ENCODE measurements at places on chromosomes 4 and X.

GRCh38 chr4:77092975-77093374 is 17.2 kb upstream of the CCNI start:
- no peak for DNase-seq

DNA sequence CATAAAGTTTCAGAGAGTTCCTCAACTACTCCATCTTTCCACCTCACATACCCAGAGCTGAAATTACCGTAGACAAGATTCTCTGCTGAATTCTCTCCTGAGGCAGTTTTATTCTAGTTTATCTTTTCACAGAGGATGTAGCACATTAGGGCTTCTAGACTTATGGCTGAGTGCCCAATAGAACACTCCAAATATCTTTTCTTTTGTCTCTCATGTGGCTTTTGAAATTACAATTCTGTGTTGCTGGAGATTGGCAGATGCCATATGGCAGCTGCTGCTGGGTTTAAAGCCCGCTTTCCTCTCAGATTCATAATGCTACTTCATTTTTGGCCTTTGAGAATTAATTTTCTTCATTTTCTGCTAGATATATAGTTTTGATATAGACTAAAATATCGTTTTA is 107.6 kb upstream of the BANK1 start:
- no peak for DNase-seq

- DNase-seq: no peak
These were observed 43.3 kb downstream of the CD40LG start for GRCh38 chrX:136691028-136691809.

GRCh38 chr4:113141901-113142346 is 92.5 kb downstream of the ANK2 start:
- DNase-seq: no peak

DNA sequence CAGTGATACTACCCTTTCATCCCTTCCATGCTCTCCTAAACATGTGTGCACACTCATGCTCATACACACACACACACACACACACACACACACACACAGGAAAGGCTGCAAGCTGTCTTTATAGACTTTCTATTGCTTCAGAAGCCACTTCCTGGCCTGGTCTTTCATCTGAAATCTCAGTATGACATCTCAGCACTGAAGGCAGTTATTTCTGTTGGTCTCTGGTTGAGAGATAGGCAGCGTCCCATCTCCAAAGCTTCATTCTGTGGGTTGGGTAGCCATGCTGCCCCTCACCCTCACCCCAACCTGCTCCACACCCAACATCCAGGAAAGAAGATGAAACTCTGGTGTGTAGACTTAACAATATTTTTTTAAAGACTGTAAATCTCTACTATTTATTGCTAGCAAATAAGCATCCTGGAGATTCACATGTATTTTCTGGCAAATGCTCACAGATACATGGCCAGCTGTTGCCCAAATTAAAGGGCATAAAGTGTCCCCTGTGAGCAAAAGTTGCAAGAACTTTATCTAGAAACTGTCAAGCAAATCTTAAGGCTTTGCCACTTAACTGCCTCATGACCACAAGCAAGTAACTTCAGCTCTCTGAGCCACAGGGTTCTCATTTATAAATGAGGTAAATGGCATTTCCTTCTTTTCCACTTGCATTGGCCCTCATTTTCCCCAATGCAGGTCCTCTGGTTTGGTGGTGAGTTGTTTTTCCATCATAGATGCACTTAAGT is 189.8 kb upstream of the AFF2 start:
- DNase-seq: peak; percentile 4

GRCh38 chr4:159540501-159540900 is 437.6 kb downstream of the RAPGEF2 start:
- no peak for DNase-seq

GRCh38 chrX:14030174-14030530 is 460 bp upstream of the GEMIN8 start:
- no peak for DNase-seq

GRCh38 chr4:82666970-82667665 is 105.3 kb upstream of the TMEM150C start:
- no peak for DNase-seq

GRCh38 chr4:54647070-54647469 is 10.7 kb upstream of the KIT start:
- DNase-seq: no peak

DNA sequence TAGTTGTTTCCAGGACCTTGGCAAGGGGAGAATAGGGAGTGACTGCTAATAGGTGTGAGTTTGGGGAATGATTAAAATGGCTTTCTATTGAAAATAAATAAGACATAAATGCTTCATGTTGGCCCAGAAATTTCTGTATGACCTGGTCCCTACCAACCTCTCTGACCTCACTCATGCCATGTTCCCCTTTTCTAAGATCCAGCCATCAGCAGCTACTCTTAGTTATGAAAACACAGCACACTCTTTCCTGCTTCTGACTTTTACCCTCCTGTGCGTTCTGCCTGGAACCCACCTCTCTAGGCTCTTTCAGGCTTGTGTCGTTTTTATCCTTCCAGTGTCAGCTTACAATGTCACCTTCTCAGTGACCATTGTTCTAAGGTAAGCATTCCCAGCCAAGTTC is 14.8 kb upstream of the CXCL5 start:
- DNase-seq: no peak

GRCh38 chr4:168622600-168622999 is 125.7 kb downstream of the PALLD start:
- DNase-seq: no peak

DNA sequence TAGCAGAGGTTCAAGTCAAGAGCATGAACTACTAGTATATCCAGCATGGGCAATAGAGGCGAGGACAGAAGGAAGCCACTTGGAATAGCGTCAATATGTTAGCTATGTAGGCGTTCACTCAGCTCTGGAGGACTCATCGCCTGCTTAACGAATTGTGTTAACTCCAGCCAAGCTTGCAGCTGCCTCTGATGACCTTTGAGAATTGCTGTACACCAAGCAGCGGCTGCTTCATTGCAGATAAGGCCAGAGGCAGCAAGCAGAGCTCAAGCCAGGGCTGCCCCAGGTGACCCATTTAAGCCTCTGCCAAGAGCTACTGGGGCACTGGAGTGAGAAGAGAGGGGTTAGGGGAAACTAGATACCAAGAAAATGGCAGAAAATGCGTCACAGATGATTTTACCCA is 160.2 kb upstream of the IGFBP7 start:
- DNase-seq: no peak

GRCh38 chr4:8366601-8367000 is 73.9 kb downstream of the ACOX3 start:
- no peak for DNase-seq

GRCh38 chrX:118455013-118455412 is 40.6 kb upstream of the DOCK11 start:
- no peak for DNase-seq

- DNase-seq: no peak
These were observed 52.1 kb downstream of the RTL5 start for GRCh38 chrX:72079607-72080006.

GRCh38 chrX:48179691-48180090 is 16.9 kb downstream of the SSX5 start:
- DNase-seq: no peak

- no peak for DNase-seq
These were observed 19.0 kb downstream of the GAB1 start for GRCh38 chr4:143355540-143356217.

GRCh38 chrX:72247206-72247942 is 8.5 kb upstream of the ERCC6L start:
- no peak for DNase-seq

DNA sequence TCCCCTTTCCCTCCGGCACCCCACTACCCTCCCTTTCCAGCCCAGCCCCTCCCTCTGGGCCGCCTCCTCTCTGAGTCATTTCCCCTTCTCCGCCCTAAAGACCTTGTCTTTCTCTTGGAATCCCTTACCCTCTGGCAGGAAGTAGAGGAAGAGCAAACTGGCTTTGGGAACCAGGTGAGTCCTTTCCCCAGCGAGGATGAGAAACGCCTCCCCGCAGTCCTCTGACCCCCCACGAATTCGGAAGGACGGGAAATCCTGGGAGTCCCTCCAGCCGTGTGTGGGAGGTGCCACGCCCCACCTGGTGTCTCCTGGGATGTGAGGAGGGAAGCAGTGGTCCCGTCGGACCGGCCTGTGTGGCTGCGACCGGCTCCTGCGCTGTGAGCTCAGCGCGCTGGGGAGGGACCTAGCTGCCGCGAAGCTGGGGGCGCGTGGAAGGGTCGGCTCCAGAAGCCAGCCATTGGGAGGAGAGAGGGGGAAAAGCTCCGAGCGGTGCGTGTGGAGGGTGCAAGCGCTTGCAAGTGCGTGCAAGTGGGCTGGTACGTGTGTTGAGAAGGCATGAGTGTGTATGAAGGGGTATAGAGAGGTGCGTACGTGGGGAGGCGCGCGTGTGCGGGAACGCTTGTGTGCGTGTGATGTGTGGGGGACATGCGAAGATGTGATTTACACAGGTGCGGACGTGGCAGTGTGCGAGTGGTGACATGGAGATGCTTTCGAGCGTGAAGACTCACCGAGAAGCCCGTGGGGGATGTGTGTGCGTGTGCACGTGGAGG is 46.3 kb downstream of the TEX13B start:
- DNase-seq: no peak

DNA sequence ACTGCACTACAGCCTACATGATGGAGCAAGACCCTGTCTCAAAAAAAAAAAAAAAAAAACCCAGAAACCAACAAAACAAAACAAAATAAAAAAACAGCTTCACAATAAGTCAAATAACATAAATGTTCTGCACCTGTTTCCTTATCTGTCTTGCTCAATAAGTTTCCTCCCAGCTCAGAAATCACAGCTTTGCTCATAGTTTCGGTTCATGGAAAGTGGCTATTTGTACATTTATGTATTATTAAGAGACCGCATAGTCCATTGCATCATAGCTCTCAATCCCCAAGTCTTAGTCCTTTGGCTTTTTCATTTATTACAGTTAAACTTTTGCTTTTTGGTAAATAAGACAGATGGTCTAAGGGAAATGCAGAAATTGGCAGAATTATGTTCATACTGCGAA is 24.4 kb upstream of the CFAP299 start:
- DNase-seq: no peak

GRCh38 chr4:180134091-180134866 is 2108.9 kb upstream of the TENM3 start:
- DNase-seq: no peak

- DNase-seq: no peak
These were observed 78.3 kb upstream of the EGFL6 start for GRCh38 chrX:13491061-13491460.

DNA sequence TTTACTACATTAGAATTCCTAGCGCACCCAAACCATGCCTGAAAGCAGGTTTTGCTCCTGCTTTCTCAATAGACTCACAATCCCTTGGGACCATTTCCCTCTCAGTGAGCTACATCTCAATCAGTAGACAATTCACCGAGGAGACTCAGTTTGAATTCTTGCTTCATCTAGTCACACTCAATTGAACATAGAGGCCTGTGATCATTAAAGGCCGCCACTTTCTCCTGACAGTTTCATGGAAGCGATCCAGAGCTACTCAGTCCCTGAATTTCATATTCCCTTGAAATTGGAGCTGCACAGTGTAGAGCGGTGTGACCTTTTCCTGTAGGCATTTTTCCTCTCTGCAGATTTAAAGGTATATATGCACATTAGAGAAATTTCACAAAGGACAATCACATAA is 193.9 kb upstream of the SPOCK3 start:
- DNase-seq: no peak

GRCh38 chrX:41086627-41086932 is 1.3 kb downstream of the USP9X start:
- no peak for DNase-seq

DNA sequence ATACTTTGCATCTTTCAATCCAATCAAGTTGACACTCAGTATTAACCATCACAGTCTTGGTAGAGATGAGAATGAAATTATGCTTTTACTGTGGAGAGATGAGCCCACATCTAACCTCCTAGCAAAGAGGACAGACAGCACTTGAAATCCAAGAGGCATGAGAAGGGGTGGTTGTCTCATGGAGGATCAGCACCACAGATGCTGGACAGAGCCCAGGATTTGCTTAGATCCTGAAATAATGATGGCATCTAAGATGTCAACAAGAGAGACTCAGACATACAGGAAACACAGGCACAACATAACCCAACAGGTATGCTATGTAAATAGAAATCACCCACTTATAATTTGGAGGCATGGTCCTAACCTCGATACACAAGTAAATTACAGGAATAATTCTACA is 74.3 kb upstream of the VCX2 start:
- no peak for DNase-seq

DNA sequence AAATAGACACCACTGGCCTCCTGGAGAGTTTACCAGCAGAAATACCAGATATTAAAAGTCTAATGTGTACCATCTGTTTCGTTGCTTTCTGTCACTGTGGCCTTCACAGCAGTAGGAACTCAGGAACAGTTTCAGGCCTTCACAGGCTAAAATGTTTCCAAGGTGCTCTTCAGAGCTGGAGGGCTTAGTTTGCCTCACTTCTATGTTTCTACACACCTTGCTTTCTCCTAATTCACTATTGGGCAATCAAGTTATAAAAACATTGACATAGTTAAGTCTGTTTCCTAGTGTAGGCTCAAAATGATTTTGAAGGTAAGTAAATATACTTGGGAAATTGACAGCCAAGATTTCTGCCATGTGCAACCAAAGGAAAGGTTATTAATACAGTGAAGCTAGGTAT is 258.6 kb downstream of the TEX13A start:
- no peak for DNase-seq

- no peak for DNase-seq
These were observed 1409.9 kb upstream of the PCDH7 start for GRCh38 chr4:29310252-29310651.

GRCh38 chrX:132565273-132565672 is 76.4 kb upstream of the MBNL3 start:
- DNase-seq: no peak
